ENCODE measurements at places on chromosomes 2 and 18.

GRCh38 chr18:22114526-22115321 lies 54.7 kb upstream of the GATA6 start:
- DNase-seq: no peak

DNA sequence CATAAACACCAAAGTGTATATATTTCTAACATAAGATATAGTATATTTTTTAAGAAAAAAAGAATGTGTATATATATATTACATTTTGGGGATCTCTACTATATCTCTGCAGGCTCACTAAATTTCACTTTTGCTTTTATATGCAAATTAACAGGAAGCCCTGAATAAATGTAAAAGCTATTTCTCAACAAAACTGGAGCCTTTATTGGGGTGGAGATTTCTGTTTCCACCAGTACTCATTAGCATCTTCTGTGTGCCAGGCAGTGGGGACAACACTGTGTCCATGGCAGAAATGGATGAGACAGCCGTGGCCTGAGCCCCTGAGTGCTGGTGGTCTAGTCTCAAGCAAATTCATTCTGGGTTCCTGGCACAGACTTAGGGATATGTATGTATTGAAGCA lies 41.3 kb downstream of the C18orf63 start:
- DNase-seq: no peak

DNA sequence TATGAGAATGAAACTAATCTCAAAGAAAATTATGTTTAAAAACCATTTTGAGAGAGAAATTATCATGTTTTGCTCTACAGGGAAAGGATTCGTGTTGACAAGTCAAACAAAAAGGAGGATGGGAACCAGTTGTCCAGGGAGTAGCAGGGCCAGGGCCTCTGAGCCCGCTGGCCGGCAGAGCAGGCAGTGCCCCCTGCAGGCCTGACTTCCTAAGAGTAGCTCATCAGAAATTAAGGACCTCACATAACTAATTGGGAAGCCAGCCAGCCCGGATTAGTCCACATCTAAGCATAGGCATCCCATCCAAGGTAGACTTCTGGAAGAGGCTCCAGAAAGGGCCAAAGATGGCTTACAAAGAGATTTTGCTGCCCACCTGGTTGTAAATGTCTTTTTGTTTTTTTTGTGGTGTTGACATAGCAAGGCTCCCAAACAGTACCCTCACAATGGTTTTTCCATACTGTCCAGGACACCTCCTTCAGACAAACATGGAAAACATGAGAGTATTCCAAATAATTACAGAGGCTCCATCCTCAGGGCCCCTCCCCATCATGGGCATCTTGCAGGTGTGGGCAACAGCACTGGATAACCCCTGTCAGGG lies 241.2 kb upstream of the TANK start:
- DNase-seq: peak; percentile 25

DNA sequence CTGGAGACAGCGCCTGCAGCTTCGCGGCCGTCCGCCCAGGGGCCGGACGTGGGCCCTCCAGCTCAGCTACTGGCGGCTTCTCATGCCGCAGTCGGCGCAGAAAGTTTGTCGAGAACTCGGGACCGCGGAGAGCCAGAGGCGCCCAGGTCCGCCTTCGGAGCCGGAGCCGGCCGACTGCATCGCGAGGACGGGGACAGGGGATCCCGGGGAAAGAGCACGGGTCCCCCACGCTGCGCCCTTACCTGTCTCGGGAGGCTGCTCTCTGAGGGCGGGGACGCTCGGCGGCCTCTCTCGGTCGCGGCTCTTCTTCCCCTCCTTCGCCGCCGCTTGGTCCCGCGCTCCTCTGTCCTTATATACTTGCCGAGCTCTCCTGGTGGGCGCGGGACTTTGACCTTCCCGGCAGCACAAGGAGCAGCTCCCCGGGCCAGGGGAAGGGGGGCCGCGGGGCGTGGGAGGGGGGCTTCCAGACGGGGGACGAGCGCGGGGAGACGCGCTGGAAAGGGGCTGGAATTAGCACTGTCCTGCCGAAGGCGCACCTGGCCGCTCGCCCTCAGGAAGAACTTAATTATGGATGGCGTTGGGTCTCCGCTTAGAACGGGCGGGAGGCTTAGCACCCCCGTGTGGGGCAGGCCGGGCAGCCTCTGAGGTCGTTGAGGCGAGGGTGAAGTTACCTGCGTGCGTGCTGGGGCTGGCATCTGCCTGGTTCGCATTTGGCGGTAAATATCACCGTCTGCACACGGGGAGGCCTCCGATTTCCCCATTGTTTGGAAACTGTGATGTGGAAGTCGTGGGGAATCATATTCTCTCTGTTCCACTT lies at the start of gene POMC:
Gene POMC (minus strand): TSS at position 325 of the 817 bp plus-strand sequence. CDS start 3,808 bp downstream, outside the sequence.
- DNase-seq: peak; percentile 21

GRCh38 chr18:76314496-76314895 lies 180.5 kb downstream of the ZNF516 start:
- DNase-seq: no peak

- no peak for DNase-seq
Observed at GRCh38 chr2:217415316-217415715, 555.5 kb upstream of the TNP1 start.

DNA sequence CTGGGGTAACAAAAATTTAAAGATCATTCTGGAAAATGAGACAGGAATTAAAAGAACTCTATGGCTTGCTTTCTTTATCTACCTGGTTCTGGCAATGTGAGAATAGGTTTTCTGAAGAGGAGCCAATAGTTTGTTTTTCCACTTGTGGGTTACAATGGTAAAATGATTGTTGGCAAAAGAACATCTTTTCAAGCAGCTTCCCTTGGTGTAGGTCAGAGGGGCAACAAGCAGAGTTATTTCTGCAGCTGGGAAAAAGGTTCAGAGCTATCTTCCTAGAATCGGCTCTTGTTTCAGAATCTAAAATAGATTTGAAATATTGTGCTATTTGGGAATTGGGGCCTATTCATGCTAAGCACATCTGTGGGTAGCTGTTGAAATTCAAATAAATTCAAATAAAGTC lies 11.5 kb upstream of the TSPYL6 start:
- no peak for DNase-seq

- no peak for DNase-seq
Observed at GRCh38 chr2:67164771-67165522, 232.2 kb upstream of the ETAA1 start.

GRCh38 chr18:57329856-57330255 lies 22.5 kb upstream of the ST8SIA3 start:
- DNase-seq: no peak

GRCh38 chr2:119006441-119006840 lies 64.4 kb downstream of the MARCO start:
- DNase-seq: no peak

- DNase-seq: no peak
Observed at GRCh38 chr2:237723602-237724001, 75.0 kb upstream of the RBM44 start.

DNA sequence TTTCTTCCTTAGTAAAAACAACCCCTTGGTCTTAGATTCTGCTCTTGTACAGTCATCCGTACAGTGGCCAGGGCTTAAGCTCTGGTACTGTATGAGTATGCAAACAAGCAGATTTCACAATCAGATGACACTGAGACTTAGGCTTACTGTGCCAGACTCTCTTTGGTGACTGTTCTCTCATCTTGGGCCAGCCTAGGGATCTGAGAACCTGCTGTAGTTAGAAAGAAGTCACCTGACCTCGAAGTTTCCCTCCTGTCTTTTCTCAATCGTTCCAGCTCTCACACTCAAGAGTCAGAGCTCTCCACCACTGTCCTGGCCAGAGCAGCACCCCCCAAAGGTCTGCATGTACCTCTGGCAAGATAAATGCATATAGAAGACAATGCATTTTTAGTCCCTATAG lies 63.2 kb downstream of the ZEB2 start:
- DNase-seq: no peak

DNA sequence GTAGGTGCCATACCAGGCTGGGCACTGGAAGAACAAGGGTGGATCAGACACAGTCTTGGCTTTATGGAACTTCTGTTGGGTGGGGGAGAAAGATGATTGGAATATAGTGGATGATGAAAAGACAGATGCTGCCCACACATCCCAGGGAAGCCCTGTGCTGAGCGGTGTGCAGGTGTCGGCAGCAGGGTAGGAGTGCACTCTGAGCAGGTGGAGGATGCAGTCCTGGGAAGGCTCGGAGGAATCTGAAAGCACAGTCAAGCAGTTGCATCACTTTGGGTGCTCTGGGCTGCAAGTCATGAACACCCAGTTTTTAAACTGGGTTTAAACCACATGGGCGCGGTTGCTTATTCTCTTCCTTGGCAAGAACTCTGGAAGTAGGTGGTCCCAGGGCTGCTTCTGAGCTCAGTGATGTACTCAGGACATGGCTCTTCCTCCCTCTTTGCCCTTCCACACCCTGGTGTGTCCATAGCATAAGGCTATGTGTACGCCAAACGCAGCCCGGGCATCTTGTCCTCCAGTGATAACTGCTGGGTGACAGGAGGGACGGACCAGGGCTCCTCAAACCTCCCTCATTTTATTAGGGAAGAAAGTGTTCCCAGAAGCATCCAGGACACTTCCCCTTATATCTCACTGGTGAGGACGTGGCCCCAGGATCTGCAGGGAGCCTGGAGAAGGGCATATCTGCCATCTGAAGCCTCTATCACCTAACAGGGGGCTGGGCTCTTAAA lies 84.0 kb downstream of the SH3RF3 start:
- no peak for DNase-seq

DNA sequence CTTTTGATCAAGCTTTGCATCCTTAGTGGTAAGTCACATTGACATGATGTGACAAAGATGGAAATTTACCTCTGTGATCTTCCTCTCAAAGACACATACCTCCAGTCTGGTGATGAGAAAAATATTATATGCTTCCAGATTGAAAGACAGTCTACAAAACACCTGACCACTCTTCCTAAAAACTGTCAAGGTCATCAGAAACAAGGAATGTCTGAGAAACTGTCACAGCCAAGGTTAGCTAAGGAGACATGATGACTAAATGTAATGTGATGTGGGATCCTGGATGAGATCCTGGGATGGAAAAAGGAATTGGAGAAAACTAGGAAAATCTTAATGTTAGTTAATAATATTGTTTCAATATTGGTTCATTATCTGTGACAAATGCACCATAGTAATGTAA lies 226.6 kb upstream of the ST6GAL2 start:
- no peak for DNase-seq

- DNase-seq: no peak
Observed at GRCh38 chr2:211401328-211401727, 844.9 kb downstream of the CPS1 start.

- no peak for DNase-seq
Observed at GRCh38 chr18:5414546-5414945, 119.0 kb upstream of the ZBTB14 start.

DNA sequence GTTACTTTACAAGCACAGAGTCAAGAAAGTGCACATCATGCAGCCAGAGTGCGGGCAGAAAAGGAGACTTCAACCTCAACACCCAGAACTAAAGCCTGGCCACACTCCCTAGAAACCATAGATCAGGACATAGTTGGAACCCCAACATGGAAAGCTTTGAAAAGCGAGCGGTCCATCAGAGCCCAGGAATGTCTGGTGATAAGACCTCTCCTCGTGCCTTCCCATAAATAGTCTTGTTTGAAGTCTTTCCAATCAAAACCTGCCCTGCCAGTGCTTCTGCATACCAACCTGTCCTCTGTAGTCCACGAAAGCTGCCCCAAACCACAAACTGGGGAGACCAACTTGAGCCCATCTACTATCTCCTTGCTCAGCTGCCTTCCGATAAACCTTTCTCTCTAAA lies 55.5 kb downstream of the NEURL3 start:
- DNase-seq: no peak

GRCh38 chr18:52130624-52131301 lies 209.2 kb upstream of the DCC start:
- DNase-seq: no peak

- no peak for DNase-seq
Observed at GRCh38 chr2:154696369-154696768, 2.1 kb upstream of the KCNJ3 start.

- DNase-seq: no peak
Observed at GRCh38 chr2:144832048-144832447, 312.1 kb upstream of the ZEB2 start.

DNA sequence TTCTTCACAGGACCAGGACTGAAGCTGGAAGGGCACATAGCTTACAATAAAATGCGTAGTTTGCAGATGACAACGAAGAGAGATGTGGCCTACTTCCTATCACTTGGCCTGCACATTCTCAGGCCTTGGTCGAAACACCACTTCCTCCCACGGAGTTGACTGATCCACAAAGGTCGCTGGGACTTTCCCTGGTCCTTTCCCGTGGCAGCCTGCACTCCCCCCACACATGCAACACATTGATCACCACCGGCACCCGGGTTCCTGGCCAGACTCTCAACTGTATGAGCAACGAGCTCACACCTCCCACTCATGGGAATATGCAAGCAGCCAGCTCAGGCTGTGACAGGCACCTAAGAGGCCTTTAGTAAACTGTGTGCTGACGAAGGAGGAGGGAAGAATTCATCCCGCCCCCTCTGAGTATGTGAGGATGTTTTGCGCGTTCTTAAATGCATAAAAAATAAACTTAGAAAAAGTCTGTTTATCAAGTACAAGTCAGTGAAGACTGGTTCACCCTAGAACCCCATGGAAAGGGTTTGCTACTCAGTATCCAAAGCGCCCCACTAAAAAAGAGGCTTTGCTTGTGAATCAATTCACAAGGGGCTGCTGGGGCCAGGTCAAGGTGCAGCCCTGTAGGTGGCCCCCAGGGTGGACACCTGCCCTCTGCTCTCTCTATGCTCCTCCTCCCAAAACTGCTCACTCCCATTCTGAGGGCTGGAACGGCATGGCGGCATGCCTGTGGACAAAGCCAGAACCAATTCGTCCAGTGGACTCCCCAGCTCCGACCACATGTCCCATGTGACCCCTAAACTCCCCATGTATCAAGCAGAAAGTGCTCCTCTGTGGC lies 154.3 kb downstream of the EIPR1 start:
- DNase-seq: no peak

GRCh38 chr18:54069729-54070128 lies 154.7 kb downstream of the MBD2 start:
- no peak for DNase-seq

GRCh38 chr18:46461993-46462392 lies 195.0 kb downstream of the LOXHD1 start:
- no peak for DNase-seq

DNA sequence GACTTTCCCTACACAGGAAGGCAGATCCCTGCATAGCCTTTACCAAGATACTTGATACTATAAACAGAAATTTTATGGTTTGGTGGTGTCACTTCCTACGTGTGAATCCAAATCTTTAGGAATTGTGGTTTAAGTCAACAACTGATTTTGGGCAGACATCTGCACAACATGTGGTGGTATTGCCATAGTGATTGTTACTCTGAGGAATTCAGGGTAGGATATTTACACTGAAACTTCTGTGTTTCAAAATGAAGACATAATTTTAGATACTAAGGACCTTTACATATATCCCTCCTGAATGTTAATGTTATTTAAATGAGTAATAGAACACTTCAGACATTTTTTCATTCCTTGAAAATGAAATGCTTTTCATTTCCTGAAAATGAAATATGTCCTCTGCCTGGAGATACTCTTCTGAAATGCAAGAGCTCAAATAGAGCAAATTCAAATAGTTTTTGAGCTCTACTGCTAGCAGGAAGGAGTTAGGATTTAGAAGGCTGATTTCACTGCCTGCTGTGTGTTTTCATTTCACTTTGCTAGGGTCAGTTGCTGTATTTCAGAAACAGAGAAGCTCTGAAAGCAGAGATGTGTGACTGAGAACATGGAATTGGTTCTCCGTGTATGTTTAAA lies 77.2 kb downstream of the MDH1 start:
- DNase-seq: no peak

- DNase-seq: no peak
Observed at GRCh38 chr2:96274355-96275056, 8.5 kb downstream of the CIAO1 start.

Data from NCI-H1930 (cell line).